ENCODE measurements at places on chromosomes 2 and 18.

GRCh38 chr18:23334569-23334968, 118.5 kb upstream of the RIOK3 start:
- DNase-seq: no peak

DNA sequence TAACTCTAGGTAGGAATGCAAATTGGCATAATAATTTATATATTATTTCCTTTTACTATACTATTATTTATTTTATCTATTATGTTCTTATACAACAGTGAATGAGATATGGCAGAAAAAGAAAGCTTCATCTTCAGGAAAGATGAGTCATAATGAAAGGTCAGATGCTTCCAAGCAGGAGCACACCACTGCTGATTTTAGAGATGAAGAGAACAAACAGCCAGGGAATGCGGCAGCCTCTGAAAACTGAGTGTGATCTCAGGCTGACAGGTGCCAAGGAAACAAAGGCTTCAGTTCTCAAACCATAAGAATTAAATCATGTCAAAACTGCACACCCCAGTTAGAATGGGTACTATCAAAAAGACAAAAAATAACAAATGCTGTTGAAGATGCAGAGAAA, 149.0 kb downstream of the CCDC178 start:
- DNase-seq: no peak

- DNase-seq: no peak
Measured at GRCh38 chr2:20366672-20367116, 16.1 kb upstream of the PUM2 start.

DNA sequence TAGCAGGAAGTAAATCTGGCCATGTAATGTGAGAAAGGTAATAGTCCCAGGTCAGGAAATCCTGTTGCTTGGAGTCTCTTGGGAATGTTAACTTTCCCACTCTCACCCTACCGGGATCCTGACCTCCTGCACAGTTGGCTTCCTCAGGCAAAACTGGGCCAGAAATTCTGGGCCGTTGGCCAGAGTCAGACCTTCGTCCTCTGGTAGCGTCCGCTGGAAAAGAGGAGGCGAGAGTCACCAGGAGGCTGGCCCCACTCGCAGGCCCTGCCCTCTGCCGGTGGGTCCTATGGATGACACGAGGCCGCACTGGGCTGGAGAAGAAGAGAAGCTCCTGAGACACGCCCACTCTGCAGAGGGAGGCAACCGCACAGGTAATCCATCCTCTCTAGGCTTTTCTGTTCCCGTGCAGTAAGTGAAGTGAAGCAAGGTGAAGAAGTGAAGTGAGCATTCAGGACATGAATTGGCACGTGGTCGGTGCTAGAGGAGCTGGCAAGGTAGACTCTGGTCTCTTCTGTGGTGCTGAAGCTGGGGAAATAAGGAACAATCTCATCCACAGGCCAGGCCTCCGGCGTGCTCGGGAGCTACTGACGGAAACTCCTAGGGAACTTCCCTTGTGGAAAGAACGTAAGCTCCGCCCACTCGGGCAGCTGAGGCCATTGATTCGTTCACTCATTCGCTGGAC, 182.7 kb upstream of the GLI2 start:
- no peak for DNase-seq

DNA sequence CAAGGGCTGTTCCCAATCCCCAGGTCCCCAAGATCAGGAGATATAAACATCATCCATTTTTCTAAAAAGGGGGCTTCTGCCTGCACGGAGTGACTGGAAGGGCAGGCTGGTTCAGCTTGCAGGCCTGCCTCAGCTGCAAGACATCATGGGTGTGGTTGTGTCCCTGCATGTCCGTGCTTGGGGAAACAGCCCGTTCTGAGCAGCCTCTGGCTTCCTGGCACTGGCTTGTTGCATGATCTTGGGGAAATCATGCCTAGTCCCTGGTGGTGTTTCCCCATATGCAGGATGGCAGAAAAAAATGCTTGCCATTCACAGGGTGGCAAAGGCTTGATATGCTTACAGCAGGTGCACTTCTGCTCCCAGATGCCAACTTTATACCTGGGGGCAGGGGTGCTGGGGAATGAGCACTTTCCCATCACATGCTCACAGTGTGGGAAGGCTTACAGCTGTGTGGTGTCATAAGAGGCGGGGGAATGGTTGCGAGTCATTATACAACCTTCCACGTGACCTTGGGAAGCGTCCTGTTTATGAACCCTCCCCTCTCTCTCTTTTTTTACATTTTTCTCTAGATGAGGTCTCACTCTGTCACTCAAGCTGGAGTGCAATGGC, 7.2 kb downstream of the PCARE start:
- DNase-seq: no peak

Measured in GOT3 (cell line).